ENCODE measurements at places on chromosomes 5 and 9.

GRCh38 chr5:165714598-165714997 is 2209.2 kb downstream of the MAT2B start:
- no peak for DNase-seq

GRCh38 chr9:2087500-2088313 is 72.6 kb downstream of the SMARCA2 start:
- peak; percentile 60 for DNase-seq

DNA sequence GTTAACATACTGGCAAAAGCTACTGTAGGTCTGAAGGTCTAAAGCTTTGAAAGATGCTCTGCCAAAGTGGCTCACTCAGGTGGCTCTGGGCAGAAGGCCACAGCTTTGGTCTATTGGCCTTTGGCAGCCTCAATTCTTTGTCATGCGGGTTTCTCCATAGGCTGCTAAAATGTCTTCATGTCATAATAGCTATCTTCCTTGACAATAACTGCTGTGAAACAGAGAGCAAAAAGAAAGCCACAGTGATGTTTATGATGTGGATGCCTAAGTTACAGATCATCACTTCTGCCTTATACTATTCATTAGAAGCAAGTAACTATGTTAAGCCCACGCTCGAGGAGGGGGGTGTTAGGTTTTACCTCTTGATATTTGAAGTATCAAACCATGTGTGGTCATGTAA is 906.1 kb upstream of the CDH9 start:
- no peak for DNase-seq

GRCh38 chr5:59745415-59745863 is 148.1 kb downstream of the PDE4D start:
- no peak for DNase-seq

- DNase-seq: no peak
Observed at GRCh38 chr5:134445856-134446818, 34.5 kb upstream of the CDKN2AIPNL start.

DNA sequence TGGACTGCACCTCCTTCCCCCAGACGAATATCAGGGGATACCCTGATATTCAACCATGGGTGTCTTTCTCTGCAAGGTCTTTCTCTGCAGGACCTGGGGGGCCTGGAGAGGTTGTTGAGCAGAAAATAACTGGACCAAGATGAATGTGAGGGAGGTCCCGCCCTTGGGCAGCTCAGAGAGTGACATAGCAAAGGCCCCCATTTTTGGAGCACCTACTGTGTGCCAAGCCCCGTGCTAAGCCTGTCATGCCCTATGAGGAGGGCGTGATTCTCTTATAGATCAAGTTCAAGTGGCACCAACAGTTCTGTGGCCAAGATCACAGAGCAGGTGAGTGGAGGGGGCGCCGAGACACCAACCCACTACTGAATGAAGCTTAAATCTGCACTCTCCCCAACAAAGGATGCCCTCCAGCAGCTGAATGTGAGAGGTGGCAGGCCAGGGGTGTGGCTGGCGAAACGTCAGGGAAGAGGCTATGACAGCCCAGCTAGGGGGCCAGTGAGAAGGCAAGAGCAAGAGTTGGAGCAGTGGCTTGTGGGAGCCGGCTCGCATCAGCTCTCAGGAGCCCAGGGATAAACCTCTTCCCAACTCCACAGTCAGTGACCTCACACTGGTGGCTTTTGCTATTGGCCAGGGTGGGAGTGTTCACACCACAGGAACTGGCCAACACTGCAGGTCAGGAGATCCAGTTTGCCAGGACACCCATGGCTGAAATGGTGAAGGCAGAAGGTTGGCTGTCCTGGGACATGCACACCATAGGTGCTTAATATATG is 5.3 kb downstream of the SARDH start:
- DNase-seq: no peak

DNA sequence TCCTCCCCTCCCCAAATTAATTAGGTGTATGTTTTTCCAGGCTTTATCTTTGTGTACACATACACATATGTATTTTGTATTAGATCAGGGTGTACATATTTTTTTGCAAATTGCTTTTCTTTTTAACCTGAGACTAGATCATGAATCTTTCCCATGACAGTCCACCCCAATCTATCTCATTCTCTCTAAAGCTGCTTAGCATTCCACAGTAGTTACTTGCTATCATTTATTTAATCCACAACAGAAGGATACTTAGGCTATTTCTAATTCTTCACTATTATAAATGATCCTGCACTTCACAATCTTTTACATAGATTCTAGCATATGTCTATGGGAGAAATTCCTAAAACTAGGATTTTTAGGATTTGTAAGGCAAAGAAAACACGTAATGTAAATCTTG is 43.9 kb downstream of the SH3RF2 start:
- DNase-seq: no peak

DNA sequence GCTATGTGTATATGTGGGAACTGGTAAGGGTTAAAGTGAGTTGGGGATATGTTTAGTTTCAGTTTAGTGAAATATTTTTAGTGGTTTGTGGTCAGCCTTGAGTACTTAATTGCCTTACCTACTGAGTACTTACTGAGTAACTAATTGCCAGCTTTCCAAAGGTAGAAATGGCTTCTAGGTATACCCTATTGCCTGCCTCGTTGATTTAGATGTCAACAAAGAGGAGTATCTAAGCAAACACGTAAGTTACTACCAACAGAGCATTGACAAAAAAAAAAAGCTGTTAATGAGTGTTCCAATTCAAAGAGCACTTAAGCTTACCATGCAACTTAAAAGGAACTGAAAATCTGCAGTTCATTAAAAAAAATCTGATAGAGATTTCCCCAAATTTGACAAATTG is 8.8 kb downstream of the ATP10B start:
- no peak for DNase-seq

- DNase-seq: no peak
Observed at GRCh38 chr9:91905991-91906469, 44.0 kb downstream of the ROR2 start.

- no peak for DNase-seq
Observed at GRCh38 chr5:80043187-80043586, 8.0 kb downstream of the THBS4 start.

DNA sequence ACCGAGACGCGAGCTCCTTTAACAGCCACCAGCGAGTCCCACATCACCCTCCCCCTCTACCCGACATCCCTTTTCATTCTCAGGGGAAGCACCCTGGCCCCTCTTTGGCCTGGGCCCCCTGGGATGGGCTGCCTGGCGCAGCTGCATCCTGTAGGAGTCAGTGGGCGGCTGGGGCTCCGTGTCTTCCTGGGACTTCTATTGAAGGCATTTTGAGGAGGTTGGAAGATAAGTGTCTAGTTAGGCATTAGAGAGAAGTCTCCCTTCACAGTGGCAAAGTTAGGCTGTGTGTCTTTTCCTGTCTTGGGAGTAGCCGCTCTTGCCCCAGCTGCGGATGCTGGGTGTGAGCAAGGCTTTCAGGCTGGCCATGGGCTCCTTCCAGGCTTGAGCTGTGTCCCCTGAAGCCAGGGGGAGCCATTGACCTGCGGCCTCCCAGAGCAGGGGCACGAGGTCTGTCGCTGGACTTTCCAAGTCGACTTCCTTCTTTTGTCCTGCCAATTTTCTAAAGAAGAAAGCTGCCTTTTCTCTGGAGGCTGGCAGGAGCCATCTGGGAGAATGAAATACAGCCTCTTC is 18.6 kb upstream of the NKD2 start:
- DNase-seq: no peak

DNA sequence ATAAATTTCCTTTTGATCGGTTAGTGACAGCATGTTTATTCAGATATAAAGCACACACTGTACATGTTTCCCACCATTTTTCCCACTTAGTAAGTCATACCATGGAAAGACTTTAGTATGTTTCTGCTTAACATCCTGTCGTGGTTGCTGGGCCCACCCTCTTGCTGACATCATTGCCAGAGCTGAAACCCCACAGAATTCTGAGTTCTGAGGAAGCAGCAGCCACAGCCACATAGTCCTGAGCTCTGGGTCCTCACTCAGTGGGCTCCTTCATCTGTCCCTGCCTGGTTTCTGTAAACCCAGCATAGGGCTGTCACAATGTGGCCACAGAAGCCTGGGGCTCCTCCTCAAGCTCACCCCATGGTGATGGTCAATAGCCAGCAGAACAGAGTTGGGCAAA is 441.5 kb downstream of the ENC1 start:
- no peak for DNase-seq

GRCh38 chr9:4985386-4986266 is 554 bp downstream of the JAK2 start:
- peak; percentile 63 for DNase-seq

GRCh38 chr5:132389051-132389331 is 19.5 kb downstream of the SLC22A5 start:
- DNase-seq: no peak

DNA sequence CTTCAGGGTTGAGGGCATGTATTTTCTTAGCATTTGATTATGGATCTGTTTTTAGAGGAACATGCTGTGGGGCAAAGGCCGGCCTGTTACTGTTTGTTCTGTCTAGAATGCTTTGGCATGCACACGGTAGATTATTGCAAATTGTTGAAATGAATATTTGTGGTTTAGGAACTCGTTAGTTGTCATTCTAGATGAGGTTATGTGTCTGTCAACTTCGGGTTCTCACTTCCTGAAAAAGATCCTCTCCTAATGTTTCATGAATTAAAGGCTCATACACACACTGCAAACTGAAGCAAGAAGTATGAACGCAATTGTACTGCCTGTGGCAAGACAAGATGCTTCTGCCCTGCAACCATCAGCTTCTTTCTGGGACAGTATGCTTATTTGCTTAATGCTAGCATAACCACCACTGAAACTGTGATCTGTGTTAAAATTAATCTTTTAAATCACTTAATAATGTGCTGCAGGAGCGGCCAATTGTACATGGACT is 99.6 kb downstream of the BASP1 start:
- no peak for DNase-seq

DNA sequence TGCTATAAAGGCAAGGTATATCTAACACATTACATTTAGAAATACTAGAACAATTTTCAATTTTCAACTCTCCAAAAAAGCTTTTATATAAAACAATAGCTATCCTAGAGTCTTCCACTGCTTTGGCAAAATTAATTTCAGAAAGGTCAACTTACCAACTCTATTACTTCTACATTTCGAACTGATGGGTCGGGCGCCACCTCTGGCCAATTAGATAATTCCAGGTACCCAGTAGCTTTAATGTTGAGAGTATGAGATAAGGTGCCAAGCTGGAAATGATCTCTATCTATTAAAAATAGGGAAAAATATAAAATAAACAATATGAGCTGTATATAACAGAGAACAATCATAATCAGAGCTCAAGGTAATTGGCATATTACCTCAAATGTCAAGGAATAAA is 166.6 kb downstream of the AP3B1 start:
- DNase-seq: no peak

- no peak for DNase-seq
Observed at GRCh38 chr5:150149618-150150017, 6.0 kb downstream of the PDGFRB start.

DNA sequence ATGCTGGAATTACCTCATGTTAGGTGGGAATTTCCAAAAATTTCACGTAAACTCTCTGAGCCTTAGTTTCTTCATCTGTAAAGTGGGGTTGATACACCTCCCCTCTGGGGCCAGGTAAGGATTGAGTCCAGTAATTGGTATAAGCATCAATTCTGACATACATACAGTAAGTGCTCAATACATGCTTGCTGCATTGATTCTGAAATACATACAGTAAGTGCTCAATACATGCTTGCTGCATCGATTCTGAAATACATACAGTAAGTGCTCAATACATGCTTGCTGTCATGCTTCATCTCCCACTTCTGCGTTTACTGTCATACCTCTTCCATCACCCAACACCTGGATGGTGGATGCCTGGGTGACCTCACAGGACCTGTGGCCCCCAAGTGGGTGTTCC is 57.1 kb downstream of the TSPAN17 start:
- no peak for DNase-seq

DNA sequence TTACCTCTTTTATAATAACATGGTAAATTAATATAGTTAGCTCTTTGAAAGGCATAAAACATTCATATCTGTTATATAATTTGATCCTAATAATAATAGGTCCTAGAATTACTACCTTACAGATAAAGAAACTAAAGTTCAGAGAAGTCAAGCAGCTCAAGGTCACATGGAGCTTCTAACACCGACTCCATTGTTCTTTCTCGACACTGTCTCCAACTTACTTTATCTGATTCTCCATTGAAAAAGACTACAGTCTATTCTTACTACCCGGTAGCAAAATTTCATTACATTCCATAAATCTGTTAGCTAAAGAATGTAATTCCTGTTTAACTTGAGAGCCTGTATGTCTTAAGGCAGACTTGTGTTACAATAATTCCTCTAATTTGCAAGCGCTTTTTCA is 96.3 kb upstream of the TMEM161B start:
- DNase-seq: no peak

- no peak for DNase-seq
Observed at GRCh38 chr5:61790678-61791077, 458.6 kb downstream of the ZSWIM6 start.

- DNase-seq: no peak
Observed at GRCh38 chr9:17863213-17863883, 284.5 kb downstream of the SH3GL2 start.

DNA sequence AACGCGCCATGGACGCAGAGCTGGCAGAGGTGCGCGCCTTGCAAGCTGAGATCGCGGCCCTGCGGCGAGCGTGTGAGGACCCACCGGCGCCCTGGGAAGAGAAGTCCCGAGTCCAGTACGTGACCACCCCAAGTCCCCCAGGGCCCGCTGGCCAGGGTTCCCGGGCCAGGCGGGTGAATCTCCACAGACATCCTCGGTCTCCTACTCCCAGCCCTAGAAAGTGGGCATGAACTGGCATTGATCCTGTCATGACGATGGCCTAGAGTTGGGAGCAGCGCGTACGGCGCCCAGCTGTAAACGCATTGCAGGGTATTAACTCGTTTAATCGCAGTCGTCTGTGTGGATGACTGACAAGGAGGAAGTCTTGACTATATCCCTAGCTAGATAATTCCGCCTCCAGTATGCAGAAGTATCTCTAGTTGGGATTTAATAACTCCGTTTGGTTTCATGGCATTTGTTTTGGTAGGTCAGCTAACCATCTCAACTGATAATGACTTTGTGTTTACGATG is 293 bp downstream of the CENPP start:
- DNase-seq: peak; percentile 41

DNA sequence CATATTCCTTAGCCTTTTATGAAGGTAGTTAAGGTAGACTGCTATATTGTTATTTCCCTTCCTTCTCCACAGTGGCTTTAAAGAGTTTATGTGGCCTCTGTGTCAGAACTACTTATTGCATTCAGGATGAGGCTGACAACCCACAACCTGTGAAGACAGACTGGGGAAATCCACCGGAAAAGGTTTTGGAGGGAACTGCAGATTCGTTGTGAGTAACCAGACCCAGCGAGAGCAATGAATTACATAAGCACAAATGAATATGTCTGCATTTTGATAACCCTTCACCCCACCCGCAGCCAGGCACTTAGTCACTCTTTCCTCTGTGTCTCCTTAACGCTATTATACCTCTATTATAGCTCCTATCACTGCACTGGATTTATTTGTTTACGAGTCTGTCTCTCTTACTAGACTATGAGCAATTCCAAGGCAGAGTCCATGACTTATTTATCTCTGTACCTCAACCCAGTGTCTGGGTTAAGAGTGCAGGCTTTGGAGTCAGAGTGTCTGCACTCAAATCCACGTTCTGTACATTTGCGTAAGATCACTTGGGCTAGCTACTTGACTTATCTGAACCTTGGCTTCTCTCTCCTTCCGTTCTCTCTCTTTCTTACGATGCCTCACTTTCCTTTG is 19.2 kb downstream of the KCTD16 start:
- DNase-seq: no peak

GRCh38 chr9:129774791-129775447 is 22.1 kb upstream of the PTGES start:
- peak; percentile 31 for DNase-seq
